ENCODE measurements at places on chromosomes 7 and 10.

GRCh38 chr7:36010656-36011587, 142.1 kb upstream of the EEPD1 start:
- DNase-seq, result no peak
- H3K36me3 ChIP-seq, result no peaks in the 10 kb centered on the region
- no peak overlapping the region for H3K27ac ChIP-seq
- no peaks in the 10 kb centered on the region for H3K4me1 ChIP-seq
- no peak overlapping the region for H3K4me3 ChIP-seq

DNA sequence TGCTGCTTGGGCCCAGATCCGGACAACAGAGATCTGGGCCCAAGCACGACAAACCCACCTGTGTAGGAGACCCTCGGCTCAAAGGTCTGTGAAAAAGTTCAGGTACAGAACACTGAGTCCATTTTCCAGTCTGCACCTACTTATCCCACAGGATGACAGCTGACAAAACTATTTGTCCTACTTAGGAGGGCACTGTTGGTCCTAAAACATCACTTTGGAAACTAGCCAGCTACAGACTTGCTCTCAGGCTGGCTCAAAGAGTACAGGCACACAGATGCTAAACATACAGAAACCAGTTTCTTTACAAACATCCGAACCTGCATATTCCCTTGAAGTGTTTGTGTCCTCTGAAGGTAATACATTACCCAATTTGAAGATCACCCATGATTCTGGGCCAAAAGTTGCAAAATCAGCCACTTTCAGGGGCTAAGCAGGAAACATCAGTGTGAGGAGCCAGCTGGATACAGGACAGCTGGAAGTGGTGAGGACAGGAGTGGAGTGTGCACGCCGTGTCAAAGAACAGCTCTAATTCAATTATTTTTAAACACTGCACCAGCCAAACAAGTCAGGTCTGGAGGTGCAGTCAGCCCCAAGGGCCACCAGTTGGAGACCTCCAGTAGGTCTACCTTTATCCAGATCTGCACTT, 88.5 kb downstream of the NOC3L start:
- no peaks in the 10 kb centered on the region for H3K27me3 ChIP-seq
- H3K27ac ChIP-seq, result no peak overlapping the region
- H3K4me3 ChIP-seq, result no peak overlapping the region
- no peaks in the 10 kb centered on the region for H3K4me1 ChIP-seq
- H3K36me3 ChIP-seq, result no peaks in the 10 kb centered on the region

GRCh38 chr10:22541900-22542299, 172.5 kb downstream of the PIP4K2A start:
- peaks cover 41% of the 10 kb centered on the region for H3K36me3 ChIP-seq
- no peaks in the 10 kb centered on the region for H3K27me3 ChIP-seq
- no peak for DNase-seq
- no peak overlapping the region for H3K27ac ChIP-seq
- H3K4me3 ChIP-seq, result no peak overlapping the region

GRCh38 chr10:120982507-120982906, 131.3 kb downstream of the WDR11 start:
- DNase-seq, result no peak
- no peaks in the 10 kb centered on the region for H3K36me3 ChIP-seq
- no peaks in the 10 kb centered on the region for H3K27me3 ChIP-seq
- H3K4me1 ChIP-seq, result peaks cover 25% of the 10 kb centered on the region
- H3K4me3 ChIP-seq, result no peak overlapping the region

DNA sequence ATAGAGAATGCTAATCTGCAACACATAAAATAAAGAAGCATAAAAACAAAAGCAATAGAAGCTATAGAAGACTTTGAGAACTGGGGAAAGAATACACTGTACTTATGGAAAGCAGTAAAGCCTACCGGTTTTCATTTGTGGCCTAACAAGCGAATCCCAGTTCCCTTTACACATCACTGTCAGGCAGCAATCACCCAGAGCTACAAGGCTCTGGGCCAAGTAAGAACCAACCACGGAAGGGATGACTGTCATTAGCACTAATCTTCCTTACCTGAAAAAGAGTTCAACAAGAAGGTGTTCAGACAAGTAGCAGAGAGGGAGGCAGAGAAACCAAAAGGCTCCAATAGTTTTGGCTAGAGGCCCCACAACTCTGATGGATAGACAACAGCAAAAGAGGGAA, 15.0 kb downstream of the CCDC6 start:
- H3K4me1 ChIP-seq, result peaks cover 23% of the 10 kb centered on the region
- no peak overlapping the region for H3K27ac ChIP-seq
- no peaks in the 10 kb centered on the region for H3K27me3 ChIP-seq
- no peak for DNase-seq
- H3K4me3 ChIP-seq, result no peak overlapping the region

DNA sequence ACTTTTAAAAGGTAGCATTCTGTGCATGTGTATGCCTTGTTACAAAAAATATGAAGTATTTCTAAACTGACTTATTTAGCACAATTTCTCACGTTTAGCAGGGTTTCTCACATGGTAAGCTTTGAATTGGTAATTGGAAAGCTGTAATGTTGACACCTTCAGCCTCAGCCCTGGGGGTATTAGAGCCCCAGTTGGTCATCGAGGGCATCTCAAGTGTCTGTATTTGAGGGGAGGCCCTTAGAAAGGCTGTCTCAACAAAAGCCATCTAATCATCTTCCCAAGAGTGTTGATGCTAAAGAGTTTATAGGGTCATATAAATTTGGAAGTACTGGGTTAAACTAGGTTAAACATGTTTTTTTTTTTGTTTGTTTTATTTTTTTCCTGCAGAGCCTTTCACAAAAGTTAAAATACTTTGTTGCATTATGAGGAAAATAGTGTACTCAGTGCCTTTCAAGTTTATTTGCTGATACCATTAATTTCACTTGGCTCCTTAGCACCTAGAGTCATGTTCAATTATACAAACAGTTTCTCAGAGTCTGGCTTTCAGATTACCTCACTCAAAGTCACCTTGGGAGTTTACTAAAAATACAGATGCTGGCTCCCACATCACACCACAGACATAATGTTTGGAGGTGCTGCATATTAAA, 134.0 kb downstream of the CD36 start:
- H3K36me3 ChIP-seq, result no peaks in the 10 kb centered on the region
- H3K4me3 ChIP-seq, result no peak overlapping the region
- DNase-seq, result no peak
- H3K4me1 ChIP-seq, result no peaks in the 10 kb centered on the region

- H3K27ac ChIP-seq, result no peak overlapping the region
- H3K4me3 ChIP-seq, result no peak overlapping the region
- H3K36me3 ChIP-seq, result no peaks in the 10 kb centered on the region
- H3K4me1 ChIP-seq, result no peaks in the 10 kb centered on the region
- no peaks in the 10 kb centered on the region for H3K27me3 ChIP-seq
- DNase-seq, result no peak
These were observed 214.7 kb downstream of the CELF2 start for GRCh38 chr10:11232222-11232961.

- H3K27ac ChIP-seq, result no peak overlapping the region
- DNase-seq, result no peak
- H3K4me3 ChIP-seq, result no peak overlapping the region
- H3K4me1 ChIP-seq, result peaks cover 4% of the 10 kb centered on the region
These were observed 32.8 kb downstream of the GRB10 start for GRCh38 chr7:50749896-50750295.

DNA sequence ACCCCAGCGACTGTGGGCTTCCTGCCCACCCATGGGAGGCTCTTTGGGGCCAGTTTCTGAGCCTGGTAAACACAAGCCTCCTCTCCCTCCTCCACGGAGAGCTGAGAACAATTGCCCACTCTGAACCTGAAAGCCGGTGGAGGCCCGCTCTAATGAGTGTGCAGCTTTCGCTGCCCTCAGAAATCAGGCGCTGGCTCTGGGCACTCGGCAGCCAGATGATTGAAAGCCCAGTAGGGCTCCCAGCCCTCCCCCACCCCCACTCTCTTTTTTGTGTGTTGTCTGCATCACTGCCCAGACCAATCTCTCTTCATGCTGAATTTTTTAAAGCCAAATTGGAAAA, 438.9 kb downstream of the RPS24 start:
- H3K27ac ChIP-seq, result peak overlapping the region; percentile 93
- no peak overlapping the region for H3K4me3 ChIP-seq
- peaks cover 16% of the 10 kb centered on the region for H3K4me1 ChIP-seq
- no peaks in the 10 kb centered on the region for H3K27me3 ChIP-seq
- no peaks in the 10 kb centered on the region for H3K36me3 ChIP-seq

DNA sequence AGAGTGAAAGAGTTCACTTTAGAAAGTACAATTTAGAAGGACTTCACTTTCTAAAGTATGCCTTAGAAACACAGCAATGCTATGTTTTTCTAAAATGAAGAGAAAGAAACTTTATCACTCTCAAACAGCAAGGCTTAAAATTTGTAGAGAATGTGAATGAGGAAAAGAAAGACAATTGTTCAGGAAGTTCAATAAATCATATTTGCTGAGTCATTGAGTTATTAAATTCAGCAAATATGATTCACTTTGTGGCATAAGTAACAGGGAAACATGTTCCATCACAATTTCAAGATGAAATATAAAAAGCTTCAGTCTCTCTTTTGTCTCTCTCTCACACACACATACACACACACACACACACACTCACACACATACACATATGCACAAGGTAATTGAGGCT, 187.9 kb downstream of the PCDH15 start:
- no peak overlapping the region for H3K27ac ChIP-seq
- H3K4me3 ChIP-seq, result no peak overlapping the region
- no peak for DNase-seq
- no peaks in the 10 kb centered on the region for H3K4me1 ChIP-seq
- no peaks in the 10 kb centered on the region for H3K27me3 ChIP-seq
- H3K36me3 ChIP-seq, result no peaks in the 10 kb centered on the region

DNA sequence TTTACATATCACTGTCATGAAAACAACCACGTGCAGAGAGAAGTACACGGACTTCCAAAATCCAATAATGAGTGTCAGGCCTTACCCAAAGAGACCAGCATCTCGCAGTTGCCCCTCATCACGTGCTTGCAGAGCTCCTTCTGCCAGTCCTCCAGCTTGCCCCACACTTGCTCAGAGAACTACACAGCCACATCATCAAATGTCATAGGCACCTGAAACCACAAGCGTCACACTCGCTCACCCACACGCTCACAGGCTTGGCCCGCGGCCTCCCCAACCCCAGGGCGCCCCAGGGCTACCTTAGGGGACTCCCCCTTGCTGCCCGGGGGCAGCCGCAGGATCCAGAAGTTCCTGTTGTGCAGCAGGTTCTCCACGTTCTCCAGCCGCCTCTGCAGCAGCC, 123.4 kb upstream of the ZNF746 start:
- H3K36me3 ChIP-seq, result peaks cover 55% of the 10 kb centered on the region
- H3K4me3 ChIP-seq, result no peak overlapping the region

- H3K4me3 ChIP-seq, result no peak overlapping the region
- no peak overlapping the region for H3K27ac ChIP-seq
- H3K27me3 ChIP-seq, result no peaks in the 10 kb centered on the region
- peaks cover 3% of the 10 kb centered on the region for H3K4me1 ChIP-seq
- no peak for DNase-seq
These were observed 38.8 kb downstream of the SLC29A3 start for GRCh38 chr10:71357792-71358265.

- H3K4me1 ChIP-seq, result no peaks in the 10 kb centered on the region
- DNase-seq, result no peak
- no peaks in the 10 kb centered on the region for H3K36me3 ChIP-seq
- no peaks in the 10 kb centered on the region for H3K27me3 ChIP-seq
- H3K4me3 ChIP-seq, result no peak overlapping the region
These were observed 155.9 kb downstream of the SEC23IP start for GRCh38 chr10:120048391-120048790.

- H3K27ac ChIP-seq, result no peak overlapping the region
- no peak for DNase-seq
- no peaks in the 10 kb centered on the region for H3K27me3 ChIP-seq
- H3K36me3 ChIP-seq, result no peaks in the 10 kb centered on the region
These were observed 243.5 kb upstream of the LRGUK start for GRCh38 chr7:133883591-133883990.

GRCh38 chr10:95691281-95691680, 2.4 kb downstream of the TCTN3 start:
- no peaks in the 10 kb centered on the region for H3K27me3 ChIP-seq
- H3K36me3 ChIP-seq, result peaks cover 7% of the 10 kb centered on the region
- no peak overlapping the region for H3K27ac ChIP-seq
- no peak for DNase-seq
- no peak overlapping the region for H3K4me3 ChIP-seq
- peaks cover 3% of the 10 kb centered on the region for H3K4me1 ChIP-seq
